ENCODE measurements at places on chromosomes 4 and X. TPM values are rescaled to one million over a fixed set of nuclear protein-coding genes. Genes with fewer than 3 reads are reported as not detected.

DNA sequence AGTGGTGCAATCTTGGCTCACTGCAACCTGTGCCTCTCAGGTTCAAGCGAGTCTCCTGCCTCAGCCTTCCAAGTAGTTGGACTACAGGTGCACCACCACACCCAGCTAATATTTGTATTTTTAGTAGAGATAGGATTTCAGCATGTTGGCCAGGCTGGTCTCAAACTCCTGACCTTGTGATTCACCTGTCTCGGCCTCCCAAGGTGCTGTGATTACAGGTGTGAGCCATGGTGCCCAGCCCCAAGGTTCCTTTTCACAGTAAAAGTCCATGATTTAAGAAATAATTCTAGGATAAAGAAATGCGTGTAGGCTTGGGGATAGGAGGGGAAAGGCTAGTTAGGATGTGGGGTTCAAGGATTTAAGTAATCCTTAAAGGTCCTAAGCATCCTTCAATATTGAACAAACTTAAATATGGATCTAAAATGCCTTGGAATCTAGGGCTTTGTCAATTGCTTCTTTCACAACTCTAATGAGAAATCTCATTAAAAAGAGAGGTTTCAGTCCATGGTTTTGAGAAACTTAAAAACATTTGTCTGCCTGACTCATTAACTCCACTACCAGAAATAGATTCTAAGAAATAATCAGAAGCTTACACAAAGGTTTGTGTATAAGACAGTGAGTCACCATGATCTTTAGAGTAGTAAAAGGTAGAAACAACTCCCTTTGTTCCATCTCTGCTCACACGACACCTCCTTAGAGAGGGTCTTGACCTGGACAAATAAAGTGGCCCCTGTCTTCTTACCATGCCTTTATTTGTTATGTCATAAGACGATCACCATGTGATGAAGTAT, 203.2 kb downstream of the PTTG2 start:
- no peak for DNase-seq

DNA sequence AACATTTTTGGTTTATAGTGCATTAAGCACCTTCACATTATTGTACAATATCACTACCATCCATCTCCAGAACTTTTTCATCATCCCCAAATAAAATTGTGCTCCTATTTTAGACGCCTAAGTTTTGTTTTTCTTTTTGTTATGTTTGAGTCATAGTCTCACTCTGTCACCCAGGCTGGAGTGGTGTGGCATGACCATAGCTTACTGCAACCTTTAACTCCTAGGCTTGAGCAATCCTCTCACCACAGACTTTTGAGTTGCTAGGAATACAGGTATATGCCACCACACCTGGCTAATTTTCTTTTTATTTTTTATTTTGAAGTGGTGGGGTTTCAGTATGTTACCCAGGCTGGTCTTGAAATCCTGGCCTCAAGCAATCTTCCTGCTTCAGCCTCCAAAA, 33.9 kb downstream of the PRSS12 start:
- no peak for DNase-seq

The RADX gene
- polyA plus RNA-seq: 6.2 TPM

The PARM1 gene
- polyA plus RNA-seq: 60.8 TPM

The SSX2 gene
- not detected for polyA plus RNA-seq

The PABPC4L gene
- polyA plus RNA-seq: 14.3 TPM

Measured in right renal pelvis (tissue), 4 donors.